Activated CD4-positive, CD25-positive, alpha-beta regulatory T cell treated with anti-CD3 and anti-CD28 coated beads, Interleukin-2, amount 50 U/mL, for 24 hours (primary cell): ENCODE measurements at places on chromosomes 7 and 10.

DNA sequence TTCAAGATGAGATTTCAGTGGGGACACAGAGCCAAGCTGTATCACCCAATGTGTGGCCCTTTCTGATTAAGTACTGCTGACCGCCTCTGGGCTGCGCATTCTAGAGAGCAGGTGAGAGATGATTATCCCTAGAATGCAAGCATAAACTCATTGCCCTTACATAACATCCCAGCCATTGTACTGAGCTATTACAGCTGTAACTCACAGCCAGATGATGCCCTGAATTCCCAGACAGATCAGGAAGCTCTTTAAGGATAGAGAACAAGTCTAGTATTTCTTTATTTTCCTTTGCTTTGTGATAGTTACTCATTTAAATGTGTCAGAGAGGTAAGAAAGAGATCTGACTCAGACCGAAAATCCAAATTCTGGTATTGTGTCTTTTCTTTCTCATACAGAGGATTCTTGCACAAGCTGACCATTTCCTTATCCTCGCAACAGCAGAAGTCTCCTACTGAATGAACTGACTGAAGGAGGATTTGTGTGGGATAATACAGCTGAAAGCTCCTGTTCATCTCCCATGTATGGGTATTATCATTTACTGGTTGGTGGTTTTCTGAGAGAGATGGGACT lies 58.4 kb downstream of the ZNF22 start:
- no peak for ATAC-seq

- ATAC-seq, result no peak
These were observed 21.4 kb upstream of the SCIN start for GRCh38 chr7:12549106-12549505.

GRCh38 chr7:21407796-21408480 lies 19.9 kb upstream of the SP4 start:
- ATAC-seq, result no peak

DNA sequence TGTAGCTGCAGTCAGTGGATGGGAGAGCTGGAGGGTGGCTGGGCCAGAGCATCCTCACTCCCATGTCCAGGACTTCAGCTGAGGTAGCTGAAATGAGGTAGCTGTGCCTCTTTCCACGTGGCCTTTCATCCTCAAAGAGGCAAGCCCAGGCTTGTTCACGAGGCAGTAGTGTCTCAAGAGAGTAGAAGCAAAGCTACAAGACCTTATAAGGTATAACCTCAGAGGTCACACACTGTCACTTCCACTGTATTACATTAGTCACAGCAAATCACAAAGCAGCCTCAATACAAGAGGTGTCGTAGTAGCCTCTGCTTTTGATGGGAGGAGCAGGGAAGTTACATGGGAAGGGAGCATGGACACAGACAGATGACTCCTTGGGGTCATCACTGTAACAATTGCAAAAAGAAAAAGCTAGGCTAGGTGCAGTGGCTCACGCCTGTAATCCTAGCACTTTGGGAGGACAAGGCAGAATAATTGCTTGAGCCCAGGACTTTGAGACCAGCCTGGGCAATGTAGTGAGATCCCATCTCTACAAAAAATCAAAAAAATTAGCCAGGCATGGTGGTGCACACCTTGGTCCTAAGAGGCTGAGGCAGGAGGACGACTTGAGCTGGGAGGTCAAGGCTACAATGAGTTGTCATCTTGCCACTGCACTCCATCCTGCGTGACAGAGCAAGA lies 97.5 kb downstream of the SKIDA1 start:
- no peak for ATAC-seq

- ATAC-seq, result no peak
These were observed 80.7 kb downstream of the ZNF365 start for GRCh38 chr10:62454687-62455397.

GRCh38 chr7:150788474-150789269 lies 11.5 kb downstream of the TMEM176B start:
- no peak for ATAC-seq

DNA sequence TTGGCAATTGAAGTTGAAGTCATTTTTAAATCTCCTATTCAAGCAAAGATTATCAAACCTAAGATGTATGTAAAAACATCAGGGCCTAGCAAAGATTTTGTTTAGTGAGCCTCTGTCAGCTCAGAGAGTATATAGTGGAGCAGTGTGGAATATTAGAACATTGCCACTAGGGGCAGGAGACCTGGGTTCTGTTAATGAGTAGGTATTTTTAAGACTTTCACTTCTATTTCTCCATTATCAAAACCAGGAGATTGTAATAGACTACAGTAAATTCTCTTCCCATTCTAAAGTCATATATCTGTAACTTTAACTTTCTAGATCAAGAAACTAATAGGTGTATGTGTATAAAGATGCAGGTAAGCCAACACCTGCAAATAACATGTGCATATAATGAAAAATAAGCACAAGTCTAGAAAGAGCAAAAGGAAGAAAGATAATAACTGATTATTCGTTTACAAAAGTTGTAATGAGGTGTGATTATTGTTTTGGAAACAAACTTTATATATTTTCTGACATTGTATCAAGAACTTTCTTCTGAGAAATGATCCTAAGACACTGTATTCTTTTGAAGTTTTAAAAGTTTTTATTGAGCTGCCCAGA lies 64.4 kb downstream of the KCND2 start:
- no peak for ATAC-seq

- no peak for ATAC-seq
These were observed 81.9 kb downstream of the RAMP3 start for GRCh38 chr7:45239486-45239885.

- ATAC-seq, result no peak
These were observed 793.4 kb downstream of the NRG3 start for GRCh38 chr10:82668221-82668895.

DNA sequence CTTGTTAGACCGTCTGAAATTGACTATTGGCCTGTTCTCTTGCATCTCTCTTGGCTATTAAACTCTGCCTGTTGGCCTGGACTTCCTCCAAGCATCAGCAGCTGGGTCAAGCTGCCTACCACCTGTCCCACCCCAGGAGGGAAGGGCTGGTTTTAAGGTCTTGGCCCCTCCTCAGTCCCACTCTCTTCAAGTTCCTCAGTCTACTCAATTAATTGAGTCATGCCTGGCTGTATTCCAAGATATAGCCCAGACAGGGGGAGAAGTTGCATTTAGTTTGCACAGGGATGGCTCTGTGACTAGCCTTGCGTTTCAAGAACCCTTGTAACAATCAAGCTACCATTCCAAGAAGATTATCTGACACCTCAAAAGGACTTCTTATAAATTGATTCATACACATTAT lies 113.8 kb upstream of the GLI3 start:
- no peak for ATAC-seq

DNA sequence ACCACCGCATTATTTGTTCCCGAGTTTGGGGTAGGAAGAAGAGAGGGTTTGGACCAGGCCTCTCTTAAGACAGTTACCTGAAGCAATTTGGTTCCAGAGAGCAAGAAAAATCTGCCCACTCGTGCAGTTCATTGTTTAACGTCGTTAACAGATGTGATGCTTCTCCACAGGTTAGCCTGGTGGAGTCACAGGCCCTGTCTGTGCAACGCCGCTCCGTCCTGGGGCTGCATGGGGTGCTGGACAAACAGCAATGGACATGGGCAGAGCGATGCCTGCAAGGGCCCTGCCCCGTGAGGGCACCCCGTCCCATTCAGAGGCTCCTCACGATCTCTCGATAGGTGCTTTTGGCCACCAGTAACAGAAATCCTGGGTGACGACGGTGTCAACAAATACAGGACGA lies 9.7 kb downstream of the FOXL3 start:
- ATAC-seq, result no peak

DNA sequence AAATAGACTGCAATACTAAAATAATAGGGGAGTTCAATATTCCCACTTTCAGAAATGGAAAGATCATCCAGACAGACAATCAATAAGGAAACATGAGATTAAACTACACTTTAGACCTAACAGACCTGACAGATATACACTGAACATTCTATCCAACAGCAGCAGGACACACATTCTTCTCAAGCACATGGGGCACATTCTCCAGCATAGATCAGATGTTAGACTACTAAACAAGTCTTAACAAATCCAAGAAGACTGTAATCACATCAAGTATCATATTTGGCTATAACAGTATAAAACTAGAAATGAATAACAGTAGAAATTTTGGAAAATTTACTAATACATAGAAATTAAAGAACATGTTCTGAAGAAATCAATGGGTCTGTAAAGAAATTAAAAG lies 458.9 kb upstream of the ANKRD30A start:
- ATAC-seq, result no peak

GRCh38 chr7:22751341-22751740 lies 24.3 kb downstream of the IL6 start:
- ATAC-seq, result no peak

GRCh38 chr7:108093341-108093740 lies 36.8 kb downstream of the LAMB4 start:
- ATAC-seq, result no peak

- ATAC-seq, result no peak
These were observed 50.5 kb downstream of the CPVL start for GRCh38 chr7:29095631-29096445.

- no peak for ATAC-seq
These were observed 148.8 kb upstream of the AGR3 start for GRCh38 chr7:17030559-17030958.

- ATAC-seq, result no peak
These were observed 79.7 kb upstream of the OGDHL start for GRCh38 chr10:49841615-49842332.
